Globus pallidus (tissue), 1 donor: ENCODE measurements at places on chromosomes 7 and 10.

DNA sequence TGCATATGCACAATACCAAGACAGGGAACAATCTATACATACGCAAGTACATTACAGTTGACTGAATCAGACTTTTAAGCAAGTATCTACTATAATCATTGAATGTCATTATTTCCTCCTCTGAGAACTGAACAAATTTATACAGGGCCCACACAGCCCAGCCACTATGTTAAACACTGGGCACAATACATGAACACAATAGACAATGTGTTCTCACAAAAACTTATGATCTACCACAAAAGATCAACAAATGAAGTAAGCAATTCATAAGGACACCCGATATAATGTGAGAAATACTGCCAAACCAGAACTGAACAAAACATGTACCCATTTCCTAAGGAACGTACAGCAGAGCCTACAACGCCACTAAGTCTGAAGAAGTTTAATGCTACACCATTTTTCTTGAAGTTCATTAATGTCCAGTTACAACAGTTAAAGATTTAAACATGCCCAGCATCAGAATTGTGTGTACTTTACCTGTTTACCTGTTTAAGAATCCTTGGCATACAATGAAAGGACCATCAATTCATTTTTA lies 31.5 kb downstream of the SHTN1 start:
- peak; percentile 93 for DNase-seq

- DNase-seq = no peak
These were observed 72.1 kb downstream of the DNMBP start for GRCh38 chr10:99937630-99938029.

- DNase-seq = no peak
These were observed 112.8 kb downstream of the BAMBI start for GRCh38 chr10:28790146-28790545.

DNA sequence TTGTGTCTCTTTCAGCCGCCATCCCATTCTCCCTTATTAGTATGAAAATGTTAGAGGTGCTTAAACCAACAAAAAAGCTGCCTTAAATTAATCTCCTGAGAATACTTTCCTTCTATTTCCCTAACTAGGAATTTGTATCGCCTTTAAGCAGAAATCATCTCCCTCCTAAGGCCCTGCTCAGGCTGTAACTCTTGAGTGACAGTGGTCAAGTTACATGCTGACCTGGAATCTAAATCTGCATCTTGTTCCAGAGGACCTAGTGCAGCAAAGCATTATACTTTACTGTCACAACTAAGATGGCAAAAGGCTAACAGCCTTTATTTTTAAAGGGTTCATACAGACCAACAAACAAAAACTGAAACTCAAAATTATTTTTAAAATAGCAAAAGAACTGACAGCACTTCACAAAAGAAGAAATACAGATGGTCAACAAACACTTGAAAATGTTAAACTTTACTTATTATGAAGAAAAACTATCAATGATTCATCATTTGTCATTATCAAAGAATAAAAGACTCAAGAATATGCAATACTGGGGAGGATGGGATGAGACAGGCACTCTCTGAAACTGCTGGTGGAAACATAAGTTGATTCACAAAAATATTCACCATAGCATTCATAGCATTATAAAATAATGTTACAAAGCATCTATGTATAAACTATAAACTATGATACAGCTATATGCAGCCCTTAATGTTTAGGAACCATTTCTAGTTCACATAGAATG lies 11.0 kb downstream of the CYREN start:
- no peak for DNase-seq

- no peak for DNase-seq
These were observed 64.5 kb downstream of the MCMBP start for GRCh38 chr10:119807960-119808697.
